ENCODE measurements at places on chromosomes 6 and 20.

- no peak for DNase-seq
Measured at GRCh38 chr6:100186552-100186951, 192.5 kb upstream of the MCHR2 start.

DNA sequence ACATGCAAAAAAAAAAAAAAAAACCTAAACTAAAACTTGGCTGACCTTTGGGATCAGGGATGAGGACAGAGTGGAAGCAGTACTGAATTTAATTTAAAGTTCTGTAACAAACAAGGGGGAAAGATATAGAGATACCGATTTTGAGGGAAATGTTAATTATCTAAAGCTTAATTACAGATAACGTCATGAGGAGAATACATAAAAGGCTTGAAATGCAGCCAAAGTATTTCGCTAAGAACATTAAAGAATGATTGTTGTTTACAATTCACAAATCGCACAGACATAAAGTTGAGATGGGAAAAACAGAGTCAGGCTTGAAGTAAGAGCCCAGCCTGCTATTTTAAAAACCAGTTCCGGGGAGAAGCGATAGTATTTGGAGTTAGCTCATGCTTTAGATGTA is 208.0 kb upstream of the SASH1 start:
- DNase-seq, result no peak

DNA sequence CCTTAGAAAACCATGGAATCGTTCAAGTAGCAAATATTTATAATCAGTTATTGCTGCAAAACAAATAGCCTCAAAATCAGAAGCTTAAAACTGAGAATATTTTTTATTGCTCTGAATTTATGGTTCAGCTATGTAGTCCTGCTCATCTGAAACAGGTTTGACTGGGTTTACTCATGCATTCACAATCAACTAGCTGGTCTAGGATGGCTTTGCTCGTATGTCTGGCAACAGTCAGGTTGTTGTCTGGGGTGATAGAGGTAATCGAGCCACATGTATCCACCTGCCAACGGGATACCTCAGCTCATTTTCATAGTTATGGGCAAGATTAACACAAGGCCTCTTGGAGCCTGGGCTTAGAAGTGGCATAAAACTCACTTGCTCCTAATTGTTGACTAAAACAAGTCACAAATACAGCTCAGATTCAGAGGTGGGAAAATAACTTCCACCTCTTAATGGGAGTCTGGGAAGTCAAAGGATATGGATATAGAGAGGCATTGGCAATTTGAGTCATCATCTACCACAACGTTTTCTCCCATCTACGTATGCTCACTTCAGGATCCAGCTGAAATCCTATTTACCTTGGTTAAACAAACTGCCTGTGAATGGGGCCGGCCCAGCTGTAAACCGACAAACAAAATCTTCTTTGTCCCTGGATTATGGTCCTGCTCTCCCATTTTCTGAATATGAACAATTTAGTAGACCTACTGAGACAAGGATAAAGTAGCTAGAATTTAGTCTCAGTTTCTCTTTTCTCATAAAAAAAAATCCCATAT is 54.5 kb upstream of the TENT5A start:
- DNase-seq, result no peak

DNA sequence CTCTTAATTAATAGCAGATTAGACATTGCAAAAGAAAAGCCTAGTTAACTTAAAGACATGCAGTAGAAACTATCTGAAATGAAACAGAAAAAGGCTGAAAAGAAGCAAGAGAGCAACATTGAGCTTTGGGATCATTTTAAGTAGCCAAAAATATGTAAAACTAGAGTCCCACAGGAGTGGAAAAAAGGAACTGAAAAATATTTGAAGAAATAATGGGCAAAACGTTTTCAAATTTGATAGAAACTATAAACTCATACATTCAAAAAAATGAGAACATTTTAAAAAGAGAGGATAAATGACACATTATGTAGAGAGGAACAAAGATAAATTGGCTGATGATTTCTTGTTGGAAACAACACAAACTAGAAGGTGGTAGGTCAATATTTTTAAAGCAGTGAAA is 166.1 kb upstream of the AKAP12 start:
- no peak for DNase-seq

DNA sequence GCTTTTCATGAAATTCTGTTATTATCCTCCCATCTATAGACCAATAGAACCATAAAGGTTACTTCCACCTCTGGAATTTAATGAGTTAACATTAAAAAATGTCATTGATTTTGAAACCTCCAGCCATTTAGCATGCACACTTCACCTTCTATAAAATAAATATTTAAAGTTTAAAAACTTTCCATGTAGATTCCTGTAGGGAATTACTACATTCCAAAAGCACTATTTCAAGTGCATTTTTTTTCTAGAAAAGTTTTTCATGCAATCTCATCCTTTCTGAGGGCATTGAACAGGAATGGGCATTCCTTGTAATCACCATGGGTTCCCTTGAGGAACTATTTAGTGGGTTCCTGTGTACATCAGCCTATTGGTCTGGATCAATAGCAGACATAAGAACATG is 253.8 kb upstream of the RIN2 start:
- no peak for DNase-seq

GRCh38 chr20:12201289-12201991 is 283.7 kb downstream of the BTBD3 start:
- DNase-seq, result peak; percentile 5

- peak; percentile 80 for DNase-seq
Measured at GRCh38 chr20:4227085-4227821, 211.9 kb upstream of the RNF24 start.

Data from suppressor macrophage treated with lipopolysaccharide for 4 hours (primary cell).